ENCODE measurements at places on chromosomes 16 and 17.
A peak's percentile ranks its signal among the peaks of the same experiment; 100 is the strongest.

DNA sequence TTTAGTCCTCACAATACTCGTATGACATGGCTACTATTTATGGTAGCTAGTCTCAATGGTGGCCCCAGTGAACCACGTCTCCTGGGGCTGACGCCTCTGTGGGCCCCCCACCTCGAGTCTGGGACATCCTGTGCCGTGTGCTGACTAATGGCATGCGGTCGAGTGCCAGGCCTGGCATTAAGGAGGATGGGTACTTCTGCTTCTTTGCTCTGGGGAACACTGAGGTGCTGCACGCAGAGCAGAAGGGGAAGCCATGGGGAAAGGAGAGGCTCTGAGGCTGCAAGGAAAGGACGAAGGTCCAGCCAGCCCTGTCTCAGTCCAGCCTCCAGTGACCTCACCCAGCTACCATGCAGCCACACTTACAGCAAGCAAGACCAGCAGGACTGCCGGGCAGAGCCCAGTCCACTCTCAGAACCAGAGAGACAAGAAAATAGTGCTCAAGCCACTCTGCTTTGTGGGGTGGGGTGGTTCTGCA, 5.7 kb upstream of the MPRIP start:
- no peak for DNase-seq

- no peak for DNase-seq
Measured at GRCh38 chr17:40903129-40903847, 18.2 kb upstream of the KRT20 start.

DNA sequence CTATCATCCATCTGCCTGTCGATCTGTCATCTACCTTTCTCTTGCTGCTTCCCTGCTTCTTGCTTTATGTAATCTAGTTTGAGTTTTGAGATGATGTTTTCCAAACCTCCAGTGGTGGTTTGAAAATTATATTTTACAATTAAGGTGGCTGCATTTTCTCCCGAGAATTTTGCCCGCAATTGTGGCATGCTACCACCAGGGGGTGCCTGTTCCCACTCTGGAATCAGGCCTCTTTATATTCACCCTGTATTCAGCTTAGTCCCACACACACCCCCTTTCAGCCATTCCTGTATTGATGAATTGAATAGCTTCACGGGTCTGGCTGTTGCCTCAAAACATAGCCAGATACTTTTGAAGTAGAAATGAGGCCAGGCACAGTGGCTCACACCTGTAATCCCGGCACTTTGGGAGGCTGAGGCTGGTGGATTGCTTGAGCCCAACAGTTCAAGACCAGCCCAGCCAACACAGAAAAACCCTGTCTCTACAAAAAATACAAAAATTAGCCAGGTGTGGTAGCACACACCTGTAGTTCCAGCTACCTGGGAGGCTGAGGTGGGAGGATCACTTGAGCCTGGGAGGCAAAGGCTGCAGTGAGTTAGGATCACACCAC, 3.2 kb downstream of the PRSS22 start:
- no peak for DNase-seq

- DNase-seq = no peak
Measured at GRCh38 chr17:41772586-41773189, 13.8 kb downstream of the JUP start.

DNA sequence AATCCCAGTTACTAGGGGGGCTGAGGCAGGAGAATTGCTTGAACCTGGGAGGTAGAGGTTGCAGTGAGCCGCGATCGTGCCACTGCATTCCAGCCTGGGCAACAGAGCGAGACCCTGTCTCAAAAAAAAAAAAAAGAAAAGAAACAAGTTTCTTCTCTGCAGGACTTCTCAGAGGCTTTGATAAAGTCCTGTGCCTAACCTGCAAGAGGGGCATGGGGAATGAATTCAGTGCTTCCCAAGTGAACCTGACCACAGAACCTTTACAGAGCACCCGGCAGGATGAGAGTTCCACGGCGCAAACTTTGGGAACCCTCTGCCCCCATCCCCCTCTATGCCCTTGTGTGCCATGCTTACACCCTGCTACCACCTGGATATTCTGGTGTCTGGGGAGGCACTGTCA, 17.9 kb downstream of the ITGB4 start:
- no peak for DNase-seq

DNA sequence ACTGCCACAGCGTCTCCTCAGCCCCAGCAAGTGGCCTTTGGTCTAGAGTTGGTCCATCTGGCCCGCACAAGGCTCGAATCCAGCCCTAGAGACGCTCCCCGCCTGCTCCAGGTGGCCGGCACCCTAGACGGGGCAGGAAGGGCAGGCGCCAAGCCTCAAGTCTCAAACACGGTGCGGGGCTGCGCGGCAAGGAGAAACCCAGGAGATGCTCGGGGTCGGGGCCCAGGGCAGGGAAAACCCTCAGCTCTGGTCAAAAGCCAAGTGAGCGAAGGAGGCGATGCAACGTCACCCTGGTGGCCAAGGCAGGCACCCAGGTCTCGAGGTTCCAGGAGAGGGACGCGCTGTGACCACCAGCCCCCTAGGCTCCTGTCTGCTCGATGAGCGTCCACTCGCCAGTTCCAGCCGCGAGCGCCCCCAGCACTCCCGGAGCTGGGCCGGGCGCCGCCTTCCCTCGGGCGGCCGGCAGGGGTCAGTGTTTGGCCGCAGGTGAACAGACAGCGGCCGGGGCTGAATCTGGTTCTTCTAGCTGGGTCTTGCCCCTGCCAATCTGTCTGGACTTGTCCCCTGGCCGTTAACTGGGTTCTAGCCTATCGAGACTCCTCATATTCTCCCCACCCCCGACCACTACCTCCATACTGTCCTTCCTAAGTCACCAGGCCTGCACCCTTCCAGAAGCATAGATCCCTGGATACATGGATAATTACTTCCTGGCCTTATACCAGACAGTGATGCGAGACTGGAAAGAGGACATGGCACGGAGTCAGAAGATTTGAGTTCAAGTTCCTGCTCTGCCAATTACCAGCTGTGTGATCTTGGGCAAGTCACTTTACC, 44.0 kb downstream of the PRAC1 start:
- DNase-seq = peak; percentile 94

GRCh38 chr16:57257455-57258070, 12.5 kb downstream of the ARL2BP start:
- DNase-seq = peak; percentile 12

GRCh38 chr17:82330322-82331239, 3.0 kb downstream of the SECTM1 start:
- DNase-seq = peak; percentile 78

DNA sequence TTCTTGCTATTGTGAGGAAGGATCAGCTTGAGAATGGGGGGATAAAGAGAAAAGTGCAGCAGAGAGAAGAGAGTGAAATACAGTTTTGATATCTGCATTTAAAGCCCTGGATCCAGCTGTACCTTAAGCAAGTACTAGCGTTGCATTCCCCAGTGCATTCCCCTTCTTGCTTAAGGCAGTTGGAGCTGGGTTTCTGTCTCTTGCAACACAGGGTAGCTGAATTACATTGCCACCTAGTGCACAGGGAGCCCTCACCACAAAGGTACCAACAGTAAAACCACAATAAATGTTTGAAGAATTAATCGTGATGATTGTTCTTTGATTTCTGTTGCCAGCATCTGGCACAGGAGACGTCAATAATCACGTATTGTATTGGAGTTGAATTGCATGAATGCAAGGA, 588.7 kb downstream of the RBFOX1 start:
- DNase-seq = no peak

- no peak for DNase-seq
Measured at GRCh38 chr17:57869617-57870282, 19.9 kb upstream of the MRPS23 start.

DNA sequence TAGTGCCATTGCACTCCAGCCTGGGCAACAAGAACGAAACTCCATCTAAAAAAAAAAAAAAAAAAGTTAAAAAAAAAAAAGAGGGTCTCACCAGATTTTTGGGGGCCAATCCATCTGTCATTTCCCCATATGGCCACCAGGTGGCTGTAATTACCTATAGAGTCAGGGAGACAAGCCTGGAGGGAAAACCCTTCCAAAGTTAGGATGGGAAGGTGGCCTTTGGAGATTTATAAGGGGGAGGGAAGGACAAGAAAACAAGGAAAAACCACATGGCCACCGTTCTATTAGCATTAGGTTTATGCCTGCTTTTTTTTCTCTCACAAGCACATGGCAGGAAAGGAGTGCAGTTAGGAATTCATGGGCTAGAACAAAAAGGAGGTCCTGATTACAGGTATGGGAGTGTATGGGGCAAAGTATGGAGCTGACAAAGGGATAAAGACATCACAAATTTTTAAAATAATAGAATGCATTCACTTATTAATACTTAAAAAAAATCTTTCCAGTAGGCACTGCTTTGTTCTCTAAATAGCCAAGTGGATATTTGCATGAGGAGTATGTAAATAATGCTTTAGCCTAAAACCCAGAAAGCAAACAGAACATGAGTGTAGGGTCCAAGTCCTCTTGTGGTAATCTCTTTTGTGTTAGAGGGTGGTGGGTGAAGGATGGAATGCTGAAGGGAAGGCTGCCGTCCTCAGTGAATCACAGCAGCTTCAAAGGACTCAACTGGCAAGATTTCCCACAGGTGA, 5.1 kb downstream of the CYB5D1 start:
- DNase-seq = no peak

DNA sequence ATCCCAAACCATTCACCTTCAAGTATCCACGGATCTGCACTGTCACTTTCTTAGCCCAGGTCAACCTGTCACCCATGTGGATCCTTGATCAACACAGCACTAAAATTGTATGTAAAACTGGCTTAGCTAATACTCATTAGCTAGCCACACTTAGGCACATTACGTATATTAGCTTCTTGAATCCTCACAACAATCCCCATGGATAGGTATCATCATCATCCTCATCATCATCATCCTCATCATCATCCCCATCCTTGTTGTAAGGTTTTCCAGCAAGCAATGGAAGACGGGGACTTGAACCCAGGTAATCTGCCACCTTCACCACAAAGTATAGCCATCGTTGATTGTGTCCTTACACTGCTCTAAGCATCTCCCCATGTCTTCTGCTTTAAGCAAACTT, 184.3 kb downstream of the XYLT1 start:
- no peak for DNase-seq

DNA sequence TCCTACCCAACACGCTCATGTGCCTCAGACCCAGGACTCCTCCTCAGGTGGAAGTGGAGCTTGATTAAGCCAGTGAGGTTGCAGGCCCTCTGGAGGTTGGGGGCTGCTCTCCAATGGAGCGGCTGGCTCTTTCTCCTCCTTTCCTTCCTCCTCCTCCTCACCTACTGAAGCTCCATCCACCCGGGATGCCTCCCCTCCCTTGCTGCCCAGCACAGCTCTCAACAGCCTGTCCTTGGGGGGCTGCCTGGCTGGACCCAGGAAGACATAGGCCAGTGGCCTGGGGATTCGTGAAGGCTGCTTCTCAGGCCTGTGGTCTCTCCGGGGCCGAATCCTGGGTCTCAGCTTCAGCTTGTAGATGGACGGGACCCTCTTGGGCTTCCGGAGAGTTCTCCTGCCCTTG, 8.2 kb downstream of the GAS2L2 start:
- no peak for DNase-seq

DNA sequence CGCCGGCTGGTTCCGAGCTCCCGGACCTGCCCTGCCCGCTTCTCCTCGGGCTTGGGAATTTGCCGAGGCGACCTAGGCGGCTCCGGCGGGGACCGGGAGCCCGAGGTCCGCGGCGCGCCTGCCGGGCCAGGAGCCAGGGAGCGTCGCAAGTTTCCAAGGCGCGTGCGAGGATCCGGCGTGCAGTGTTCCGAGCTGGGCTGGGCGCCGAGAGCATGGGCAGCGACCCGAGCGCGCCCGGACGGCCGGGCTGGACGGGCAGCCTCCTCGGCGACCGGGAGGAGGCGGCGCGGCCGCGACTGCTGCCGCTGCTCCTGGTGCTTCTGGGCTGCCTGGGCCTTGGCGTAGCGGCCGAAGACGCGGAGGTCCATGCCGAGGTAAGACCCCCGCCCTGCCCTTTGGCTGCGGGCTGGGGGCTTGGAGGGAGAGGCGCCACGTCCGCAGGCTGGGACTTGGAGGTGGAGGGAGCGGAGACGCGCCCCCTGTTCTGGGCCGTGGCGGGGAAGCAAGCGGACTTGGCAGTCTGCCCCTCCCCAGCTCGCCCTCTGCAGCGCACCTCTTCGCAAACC, 668 bp downstream of the MMP15 start:
- DNase-seq = peak; percentile 91

- no peak for DNase-seq
Measured at GRCh38 chr17:66445229-66445628, 142.8 kb downstream of the PRKCA start.

GRCh38 chr17:332558-333322, 19.9 kb downstream of the RPH3AL start:
- peak; percentile 77 for DNase-seq

DNA sequence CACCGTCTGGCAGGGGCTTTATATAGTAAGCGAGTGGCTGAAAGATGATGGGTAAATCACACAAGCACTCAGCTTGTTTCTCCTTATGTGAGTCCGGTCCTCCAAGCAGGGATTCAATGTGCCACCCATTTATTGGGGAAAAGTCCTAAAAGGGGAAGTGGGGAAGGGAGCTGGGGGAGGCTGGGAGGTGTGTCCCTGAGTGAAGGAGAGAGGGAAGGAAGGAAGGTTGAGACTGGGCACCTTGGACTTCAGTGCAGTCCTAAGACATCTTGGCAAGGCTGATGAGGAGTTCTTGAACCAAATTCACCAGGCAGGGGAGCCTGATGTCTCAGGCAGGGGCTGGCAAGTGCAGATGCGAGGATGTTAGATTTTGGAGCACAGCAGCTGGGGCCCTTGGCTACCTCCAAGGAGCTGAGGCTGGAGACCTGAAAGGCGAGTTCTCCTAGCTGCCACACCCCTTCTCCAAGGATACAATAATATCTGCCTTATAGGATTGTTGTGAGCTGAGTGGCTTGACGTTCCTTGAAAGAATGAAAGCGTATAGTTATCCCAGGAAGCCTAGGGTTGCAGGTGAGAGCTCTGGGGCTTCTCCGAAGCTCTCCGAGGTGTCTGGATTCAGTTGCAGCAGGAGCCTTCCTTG, 23.0 kb upstream of the CYLD start:
- no peak for DNase-seq

DNA sequence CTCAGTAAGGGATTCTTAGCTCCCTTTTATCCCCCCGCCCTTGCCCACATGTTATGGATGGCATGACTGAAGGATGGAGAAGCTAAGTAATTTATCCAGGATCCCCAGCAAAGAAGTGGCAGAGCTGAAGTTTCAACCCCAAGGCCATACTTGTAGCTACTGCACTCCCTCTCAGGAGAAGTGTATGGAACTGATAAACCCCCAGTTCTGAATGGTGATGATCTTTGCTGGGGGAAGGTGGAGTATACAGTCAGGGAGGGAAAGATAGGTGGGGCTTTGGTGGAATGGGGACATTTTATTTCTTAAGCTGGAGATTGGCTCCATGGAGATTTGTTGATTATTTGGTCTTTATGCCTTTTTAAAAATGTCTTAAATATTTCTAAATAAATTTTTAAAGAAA, 58.3 kb downstream of the TNRC6C start:
- no peak for DNase-seq

GRCh38 chr17:29664743-29665480, 42.2 kb upstream of the CORO6 start:
- no peak for DNase-seq

Data from upper lobe of left lung (tissue), 6 donors.